Esophagus squamous epithelium (tissue), 5 donors: ENCODE measurements at places on chromosomes 11 and 22.

GRCh38 chr11:134535029-134536025 is 123.3 kb upstream of the B3GAT1 start:
- no peak for DNase-seq

- no peak for DNase-seq
Observed at GRCh38 chr11:19779740-19780139, 67.1 kb downstream of the NAV2 start.

- DNase-seq: no peak
Observed at GRCh38 chr11:59145534-59145933, 2.9 kb downstream of the FAM111A start.

DNA sequence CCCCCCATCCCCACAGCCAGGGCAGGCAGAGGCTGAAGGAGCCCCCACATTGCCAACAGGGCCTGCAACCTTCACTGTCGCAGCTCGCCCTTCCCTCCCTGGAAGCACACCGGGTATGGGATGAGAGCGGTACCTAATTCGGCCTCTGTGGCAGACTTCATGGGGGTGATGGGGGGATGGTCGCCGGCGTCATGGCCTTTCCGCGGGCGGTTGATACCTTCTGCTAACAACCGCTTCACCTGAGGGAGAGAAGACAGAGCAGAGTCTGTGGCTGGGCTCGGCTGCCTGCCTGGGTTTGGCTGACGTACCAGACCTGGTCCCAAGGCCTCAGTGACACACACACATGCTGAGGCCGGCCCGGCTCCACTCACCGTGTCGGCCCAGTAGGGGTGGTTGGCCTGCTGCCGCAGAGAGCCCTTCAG is 11.2 kb upstream of the PPM1F start:
- DNase-seq: no peak

DNA sequence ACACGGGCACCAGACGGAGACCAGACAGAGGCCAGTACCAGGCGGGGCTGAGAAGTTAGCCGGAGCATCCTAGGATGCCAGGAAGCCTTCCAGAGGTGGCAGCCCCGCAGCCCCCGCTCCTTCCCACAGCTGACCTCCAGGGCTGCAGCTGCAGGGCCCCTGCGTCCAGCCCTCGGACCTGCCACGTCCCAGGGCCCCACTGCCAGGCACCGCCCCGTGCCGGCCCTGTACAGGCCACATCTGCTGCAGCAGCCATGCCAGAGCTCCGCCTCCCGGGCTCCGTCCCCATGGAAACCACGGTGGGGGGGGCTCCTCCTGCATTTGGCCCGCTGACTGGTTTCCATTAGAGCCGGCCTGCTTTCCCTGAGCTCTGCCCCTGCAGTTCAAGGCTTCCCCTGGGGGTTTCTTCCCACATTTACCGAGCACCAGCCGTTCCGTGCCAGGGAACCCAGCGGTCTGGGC is 62.5 kb upstream of the PPARA start:
- no peak for DNase-seq

DNA sequence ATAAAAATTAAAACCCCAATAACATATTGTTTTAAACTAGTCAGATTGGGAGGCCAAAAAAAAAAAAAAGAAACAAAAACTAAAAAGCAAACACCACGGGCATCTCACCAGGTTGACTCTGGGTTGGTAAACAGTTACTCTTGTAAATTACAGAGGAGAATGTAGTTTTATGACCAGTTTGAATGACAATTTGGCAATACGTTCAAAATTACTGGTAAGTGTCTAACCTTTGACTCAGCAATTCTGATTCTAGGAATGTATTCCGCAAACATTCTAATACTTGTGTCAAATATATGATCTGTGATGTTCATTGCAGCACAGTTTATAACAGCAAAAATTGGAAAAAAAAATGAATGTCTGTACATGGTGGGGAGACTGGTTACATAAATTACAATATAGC is 1376.0 kb downstream of the TBC1D22A start:
- no peak for DNase-seq

DNA sequence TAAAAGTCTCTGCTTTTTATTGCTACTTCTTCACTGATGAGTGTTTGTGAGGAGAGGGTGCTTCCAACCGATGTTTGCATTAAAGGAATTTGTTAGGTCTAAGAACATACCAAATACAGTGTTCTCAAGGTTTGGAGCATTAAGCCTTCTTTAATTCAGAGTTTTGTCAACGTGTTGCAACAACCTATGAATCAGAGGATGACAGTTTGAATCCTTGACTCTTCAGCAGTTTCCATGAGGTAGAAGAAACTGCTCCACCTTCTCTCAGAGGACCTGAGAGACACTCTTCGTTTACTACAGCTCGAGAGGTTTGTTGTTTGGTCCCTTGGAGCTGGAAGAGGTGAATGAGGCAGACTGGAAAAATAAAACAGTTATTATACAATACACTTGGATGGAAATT is 55.7 kb downstream of the NCAM1 start:
- no peak for DNase-seq

GRCh38 chr11:30560206-30561106 is 25.7 kb downstream of the MPPED2 start:
- no peak for DNase-seq

DNA sequence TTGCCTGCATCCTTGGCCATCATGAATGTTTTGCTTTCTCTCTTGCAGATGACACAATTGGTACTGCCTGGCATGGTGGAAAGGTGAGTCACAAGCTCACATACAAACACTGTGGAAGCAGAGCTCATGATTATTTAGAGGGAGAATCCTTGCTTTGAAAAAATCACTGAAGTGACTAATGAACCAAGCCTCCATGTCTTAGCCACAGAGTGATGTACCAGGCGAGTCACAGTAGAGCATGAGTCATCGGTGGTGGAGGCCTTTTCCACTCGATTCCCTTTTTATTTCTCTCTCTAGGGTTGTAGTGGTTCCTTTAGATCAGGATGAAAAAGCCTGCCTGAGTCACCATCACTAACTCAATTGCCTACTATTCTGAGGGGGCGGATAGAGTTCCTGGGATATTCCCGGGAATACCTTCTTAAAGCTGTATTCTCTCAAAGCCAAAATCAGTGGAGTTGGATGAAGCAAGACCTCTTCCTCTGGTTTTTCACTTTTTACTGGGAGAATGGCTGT is 49.6 kb upstream of the ALKBH3 start:
- DNase-seq: no peak

- no peak for DNase-seq
Observed at GRCh38 chr11:25769287-25769686, 562.6 kb upstream of the ANO3 start.

DNA sequence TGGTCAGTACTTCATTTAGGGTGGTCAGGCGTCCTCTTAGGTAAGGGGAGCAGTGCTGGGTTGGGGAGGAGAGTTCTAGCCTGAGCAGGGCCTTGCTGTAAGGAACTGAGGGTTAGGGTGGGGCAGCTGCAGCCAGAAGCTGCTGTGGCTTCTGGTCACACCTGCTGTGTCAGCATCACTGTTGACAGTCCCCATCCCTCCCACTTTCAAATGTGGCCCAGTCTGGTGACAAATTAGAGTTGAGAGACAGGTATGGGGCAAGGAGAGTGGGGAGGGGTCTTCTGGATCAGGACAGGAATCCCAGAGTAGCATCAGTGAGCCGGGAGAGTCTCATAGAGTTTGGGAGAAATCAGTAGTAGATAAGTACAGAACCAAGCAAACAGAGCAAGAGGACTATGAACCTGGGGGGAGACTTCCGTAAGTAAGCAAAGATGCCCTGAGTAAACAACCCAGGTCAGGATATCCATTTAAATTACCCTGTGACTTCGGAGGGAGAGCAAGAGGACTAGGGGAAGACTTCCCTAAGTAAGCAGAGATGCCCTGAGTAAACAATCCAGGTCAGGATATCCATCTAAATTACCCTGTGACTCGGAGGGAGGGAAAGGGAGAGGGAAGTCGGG is 53.7 kb downstream of the PPP6R2 start:
- no peak for DNase-seq

DNA sequence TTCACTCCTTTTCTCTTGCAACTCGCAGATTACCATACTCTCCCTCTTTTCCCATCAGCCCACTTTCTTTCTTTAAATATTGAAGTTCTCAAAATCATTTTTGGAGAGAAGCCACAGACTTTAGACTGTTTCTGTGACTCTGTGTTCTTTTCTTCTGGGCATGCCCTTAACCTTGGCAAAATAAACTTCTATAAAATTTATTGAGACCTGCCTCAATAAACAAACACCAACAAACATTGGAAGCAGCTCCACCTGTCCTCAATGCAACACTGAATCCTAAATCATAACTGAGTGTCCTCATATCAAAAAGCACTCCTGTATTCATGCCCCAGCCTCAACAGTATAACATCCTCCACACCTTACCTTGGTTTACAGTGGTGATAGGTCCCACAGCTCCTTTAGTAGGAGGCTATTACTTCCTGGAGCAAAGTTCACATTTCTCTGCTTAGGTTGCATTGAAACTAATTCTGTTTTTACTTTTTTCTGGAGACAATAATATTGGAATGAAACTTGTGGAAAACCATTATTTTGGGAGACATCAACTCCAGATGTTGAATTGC is 320.0 kb upstream of the LRRC4C start:
- no peak for DNase-seq

DNA sequence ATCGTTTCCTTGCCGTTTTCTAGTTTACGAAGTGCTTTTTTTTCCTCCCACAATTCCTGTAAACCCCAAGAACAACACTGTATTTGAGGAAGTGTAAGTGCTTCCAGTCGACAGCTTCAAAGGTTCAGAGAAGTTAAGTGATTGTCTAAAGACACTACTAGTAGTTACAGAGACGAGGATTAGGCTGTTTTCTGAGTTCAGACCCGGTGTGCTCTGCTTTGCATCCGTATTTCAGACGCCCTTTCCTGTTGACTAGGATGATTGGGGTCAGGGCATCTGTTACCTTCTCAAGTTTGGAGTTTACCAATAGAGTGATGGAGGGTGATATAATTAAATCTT is 430 bp downstream of the CLP1 start:
- no peak for DNase-seq

DNA sequence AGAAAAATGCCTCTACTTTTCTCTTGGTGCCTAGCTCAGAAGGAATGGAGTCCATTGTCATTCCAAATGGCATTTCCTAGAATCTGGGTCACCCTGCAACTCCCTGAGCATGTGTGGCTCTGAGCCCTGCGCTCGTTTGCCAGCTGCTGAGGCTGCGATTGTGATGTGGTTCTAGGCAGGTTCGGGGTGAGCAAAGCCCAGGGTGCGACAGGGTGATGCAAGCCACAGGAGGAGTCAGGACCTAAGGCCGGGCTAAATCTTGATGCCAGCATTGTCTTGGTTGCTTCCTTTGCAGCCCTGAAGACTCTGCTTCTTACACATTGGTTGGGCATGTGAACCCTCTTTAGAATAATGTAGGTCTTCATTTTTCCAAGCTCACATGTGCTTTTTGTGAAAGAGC is 131.0 kb downstream of the MORC2 start:
- DNase-seq: no peak

DNA sequence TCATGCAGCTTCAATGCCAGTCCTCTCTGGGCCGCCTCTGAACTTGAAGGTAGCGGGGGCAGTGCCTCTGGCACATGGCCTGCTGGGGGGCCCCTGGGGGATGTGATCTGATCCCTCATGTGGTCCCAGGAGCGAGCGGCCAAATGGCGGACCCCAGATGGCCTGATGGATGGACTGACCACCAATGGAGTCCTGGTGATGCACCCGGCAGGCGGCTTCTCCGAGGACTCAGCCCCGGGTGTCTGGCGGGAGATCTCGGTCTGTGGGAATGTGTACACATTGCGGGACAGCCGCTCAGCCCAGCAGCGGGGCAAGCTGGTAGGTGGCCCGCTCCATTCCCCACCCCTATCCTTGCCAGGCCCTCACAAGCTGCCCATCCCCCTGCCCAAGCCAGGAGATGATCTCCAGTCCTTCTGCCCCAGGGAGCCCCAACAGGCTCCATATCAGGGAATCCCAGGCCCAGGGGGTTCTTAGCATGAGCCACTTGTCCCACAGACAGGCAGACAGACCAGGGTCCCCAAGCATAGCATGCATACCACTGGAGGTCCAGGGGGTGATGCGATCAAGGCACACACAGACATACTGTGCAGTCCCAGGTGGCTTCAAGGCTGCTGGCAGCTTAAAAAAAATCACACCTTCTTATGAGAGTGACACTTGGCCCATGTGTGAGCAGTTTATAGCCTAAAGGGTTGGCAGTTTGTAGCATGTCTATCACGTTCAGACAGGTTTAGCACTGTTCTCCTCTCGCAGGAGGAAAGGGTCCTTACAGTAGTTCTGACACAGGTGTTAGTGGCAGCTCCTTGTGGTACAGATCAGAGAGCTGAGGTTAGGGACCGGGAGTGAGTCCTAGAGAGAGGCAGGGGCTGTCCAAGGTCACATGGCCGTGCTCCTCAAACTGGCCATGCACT is 6.4 kb upstream of the DPP3 start:
- no peak for DNase-seq

DNA sequence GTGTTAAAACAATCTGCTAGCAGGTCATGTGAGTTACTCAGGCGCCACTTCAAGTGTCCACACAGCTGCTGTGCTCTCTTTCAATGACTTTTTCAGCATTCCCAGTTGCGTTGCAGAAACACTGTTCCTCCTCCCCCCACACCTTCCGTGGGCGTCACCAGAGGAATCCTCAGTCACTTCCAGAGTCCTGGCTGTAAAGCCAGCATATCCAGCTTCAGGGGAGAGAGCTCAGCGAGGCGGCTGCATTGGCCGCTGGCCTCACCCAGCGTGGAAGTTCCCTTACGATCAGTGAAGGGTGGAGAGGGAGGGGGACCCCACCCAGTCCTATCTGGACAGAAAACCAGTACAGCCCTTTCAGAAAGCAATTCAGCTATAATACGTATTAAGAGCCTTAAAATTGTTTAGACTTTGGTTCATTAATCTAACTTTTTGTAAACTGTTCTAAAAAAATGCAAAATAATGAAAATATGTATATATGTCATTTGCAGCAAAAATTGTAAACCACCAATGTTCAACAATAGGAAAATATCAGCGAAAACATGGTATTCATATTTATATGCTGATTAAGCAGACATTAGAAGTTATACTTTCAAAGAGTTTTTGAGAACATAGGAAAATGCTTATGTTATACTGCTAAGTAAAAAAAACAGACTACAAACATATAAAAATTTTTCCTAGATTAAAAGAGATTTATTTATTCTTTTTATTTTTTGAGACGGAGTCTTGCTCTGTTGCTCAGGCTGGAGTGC is 2.8 kb upstream of the ANO9 start:
- DNase-seq: no peak

DNA sequence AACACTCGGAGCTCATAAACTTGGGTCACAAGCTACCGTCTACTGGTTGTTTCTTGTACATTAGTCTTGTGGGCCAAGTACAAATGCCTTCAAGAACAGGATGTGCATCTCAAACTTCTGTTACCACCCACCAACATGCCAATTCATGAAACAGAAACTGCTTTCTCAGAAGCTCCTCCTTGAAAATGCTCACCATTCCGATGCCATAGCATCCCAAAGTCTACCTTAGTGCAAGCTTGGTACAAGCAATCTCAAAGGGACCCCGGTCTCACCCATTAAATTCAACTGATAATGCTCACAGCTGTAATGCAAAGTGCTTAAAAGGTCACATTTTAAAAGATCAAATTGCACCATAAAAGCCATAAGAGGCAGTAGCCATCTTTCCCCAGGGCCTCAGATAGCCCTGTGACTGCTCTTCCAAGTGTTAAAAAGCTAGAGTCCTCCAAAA is 31.8 kb upstream of the CCDC34 start:
- no peak for DNase-seq
